ENCODE measurements at places on chromosomes 12 and 14. TPM values are rescaled to one million over a fixed set of nuclear protein-coding genes. Genes with fewer than 3 reads are reported as not detected.
A peak's percentile ranks its signal among the peaks of the same experiment; 100 is the strongest.

CAPZA3 gene
- total RNA-seq, result not detected

GLT1D1 gene
- 0.53 TPM for total RNA-seq

PRMT5 gene
- 151 TPM for total RNA-seq

TUBA1A gene
- total RNA-seq, result 75.7 TPM

ATP5MC2 gene
- total RNA-seq, result 415 TPM

DNA sequence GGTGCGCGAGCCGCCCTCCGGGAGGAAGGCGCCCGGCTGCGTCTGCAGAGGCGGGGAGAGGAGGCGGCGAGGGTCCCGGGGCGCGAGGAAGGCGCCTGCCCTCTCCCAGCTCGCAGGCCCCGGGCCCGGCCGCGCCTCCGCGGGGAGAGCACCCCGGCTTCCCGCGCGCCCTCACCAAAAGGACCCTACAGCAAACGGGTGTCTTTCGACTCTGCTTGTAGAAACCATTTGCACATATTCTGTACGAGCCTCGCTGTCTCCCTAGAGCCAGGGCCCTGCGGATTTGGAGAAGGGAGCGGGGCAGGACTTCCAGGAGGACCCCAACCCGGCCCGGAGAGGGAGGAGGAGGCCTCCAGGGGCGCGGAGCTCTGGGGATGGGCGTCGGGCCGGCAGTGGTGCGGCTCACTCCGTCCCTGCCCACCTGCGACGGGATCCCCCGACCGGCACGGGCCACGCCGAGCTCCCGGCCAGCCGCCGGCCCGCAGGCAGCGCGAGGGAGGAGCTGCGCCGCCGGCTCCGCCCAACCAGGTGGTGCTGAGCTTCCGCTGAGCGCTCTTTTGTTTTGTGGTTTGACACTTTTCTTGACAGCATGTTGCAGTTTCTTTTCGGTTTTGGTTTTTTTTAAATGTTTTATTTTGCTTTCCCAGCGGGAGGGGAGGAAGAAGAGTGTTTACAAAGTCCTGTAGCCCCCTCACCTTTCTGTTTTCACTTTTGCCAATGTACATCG lies 103.3 kb upstream of the FKBP4 start:
- H3K4me1 ChIP-seq, result peaks cover 26% of the 10 kb centered on the region
- H3K27me3 ChIP-seq, result peaks cover 7% of the 10 kb centered on the region
- no peaks in the 10 kb centered on the region for H3K36me3 ChIP-seq
- peak overlapping the region; percentile 79 for H3K4me3 ChIP-seq
- H3K27ac ChIP-seq, result peak overlapping the region; percentile 82
- peak; percentile 80 for DNase-seq

DNA sequence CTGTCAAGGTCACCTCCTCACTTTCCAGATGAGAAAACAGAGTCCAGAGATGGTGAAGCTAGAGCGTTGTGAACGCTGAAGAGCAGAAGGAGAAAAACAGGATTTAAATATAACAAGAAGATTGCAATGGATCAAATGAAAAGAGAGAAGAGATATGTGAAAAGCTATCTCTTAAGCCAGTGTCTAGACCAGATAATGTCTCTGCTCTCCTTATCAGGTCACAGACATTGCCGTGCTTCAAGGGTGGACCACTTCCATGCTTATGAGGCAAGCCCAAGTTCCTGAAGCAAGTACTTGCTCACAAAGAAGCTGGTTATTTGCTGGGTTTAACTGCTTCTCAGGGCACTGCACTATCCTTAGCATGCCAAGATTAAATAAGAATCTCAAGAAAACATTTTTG lies 31.6 kb upstream of the FRS2 start:
- H3K4me3 ChIP-seq, result no peak overlapping the region
- no peak overlapping the region for H3K27ac ChIP-seq
- no peaks in the 10 kb centered on the region for H3K36me3 ChIP-seq
- DNase-seq, result no peak
- H3K27me3 ChIP-seq, result no peaks in the 10 kb centered on the region

GRCh38 chr14:23555533-23555881 lies 564 bp upstream of the THTPA start:
- H3K4me3 ChIP-seq, result peak overlapping the region; percentile 95
- peak overlapping the region; percentile 93 for H3K27ac ChIP-seq
- DNase-seq, result no peak
- no peaks in the 10 kb centered on the region for H3K27me3 ChIP-seq
- H3K4me1 ChIP-seq, result peaks cover 36% of the 10 kb centered on the region

GRCh38 chr14:87869619-87870583 lies 123.1 kb downstream of the GALC start:
- no peaks in the 10 kb centered on the region for H3K36me3 ChIP-seq
- peaks cover 13% of the 10 kb centered on the region for H3K27me3 ChIP-seq
- no peak overlapping the region for H3K4me3 ChIP-seq
- no peak for DNase-seq

DNA sequence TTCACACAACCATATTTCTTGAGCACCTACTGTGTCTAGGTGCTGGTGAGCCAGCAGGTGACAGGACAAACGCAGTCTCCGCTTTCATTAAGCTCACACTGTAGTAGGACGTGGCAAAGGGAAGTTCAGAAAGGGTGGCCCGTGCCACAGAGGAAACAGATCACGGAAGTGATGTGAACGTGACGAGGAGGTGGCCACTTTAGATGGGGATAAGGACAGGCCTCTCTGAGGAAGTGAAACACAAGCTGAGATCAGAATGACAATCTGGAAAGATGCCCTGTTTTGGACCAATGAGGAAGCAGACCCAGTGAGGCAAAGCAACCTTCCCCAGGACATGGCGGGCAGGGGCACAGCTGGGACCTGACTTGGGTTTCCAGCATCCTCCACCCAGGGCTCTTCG lies 127.4 kb upstream of the PRMT8 start:
- no peaks in the 10 kb centered on the region for H3K4me1 ChIP-seq
- H3K4me3 ChIP-seq, result no peak overlapping the region
- H3K36me3 ChIP-seq, result no peaks in the 10 kb centered on the region

- H3K36me3 ChIP-seq, result no peaks in the 10 kb centered on the region
- peaks cover 7% of the 10 kb centered on the region for H3K4me1 ChIP-seq
- no peak overlapping the region for H3K27ac ChIP-seq
- DNase-seq, result no peak
- no peaks in the 10 kb centered on the region for H3K27me3 ChIP-seq
- no peak overlapping the region for H3K4me3 ChIP-seq
Observed at GRCh38 chr12:50314636-50315312, 31.5 kb upstream of the LIMA1 start.

- no peaks in the 10 kb centered on the region for H3K4me1 ChIP-seq
- H3K4me3 ChIP-seq, result no peak overlapping the region
- DNase-seq, result no peak
- H3K27ac ChIP-seq, result no peak overlapping the region
Observed at GRCh38 chr12:52515927-52516831, 4.0 kb downstream of the KRT5 start.

DNA sequence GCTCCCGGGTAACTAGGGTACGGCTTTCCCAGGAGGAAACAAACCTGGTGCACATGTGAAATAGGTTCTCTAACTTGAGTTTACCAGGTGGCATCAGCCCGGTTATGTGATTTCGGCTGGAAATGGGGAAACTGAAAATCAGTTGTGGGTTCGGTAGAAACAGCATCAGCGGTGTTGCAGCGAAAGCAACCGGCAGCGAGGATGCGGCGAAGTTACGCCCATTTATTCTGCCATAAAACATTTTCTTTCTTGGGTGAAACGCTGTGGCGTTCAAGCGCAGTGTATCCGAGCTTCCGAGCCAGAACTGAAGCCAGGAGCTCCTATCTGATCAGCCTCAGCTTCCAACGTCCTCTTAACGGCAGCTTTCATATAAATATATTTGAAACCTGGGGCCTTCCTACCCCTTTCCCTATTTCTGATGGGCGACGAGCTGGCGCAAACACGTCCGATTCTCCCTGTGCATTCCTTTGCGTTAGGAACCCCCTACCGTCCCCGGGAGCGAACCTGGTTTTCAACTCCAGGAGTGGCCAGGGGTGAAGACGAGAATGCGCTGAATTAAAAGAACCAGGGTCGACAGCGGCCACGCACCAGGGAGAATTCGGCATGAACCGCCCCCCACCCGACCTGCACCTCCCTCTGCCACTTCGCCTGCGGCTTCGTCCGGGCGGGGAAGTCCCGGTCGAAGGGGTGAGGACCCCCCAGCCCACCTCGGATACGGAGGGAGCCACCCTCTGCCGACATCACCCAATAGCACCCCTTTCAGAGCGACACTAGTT lies 1.6 kb downstream of the DPF3 start:
- peaks cover 42% of the 10 kb centered on the region for H3K27me3 ChIP-seq
- peak; percentile 50 for DNase-seq
- H3K36me3 ChIP-seq, result no peaks in the 10 kb centered on the region

DNA sequence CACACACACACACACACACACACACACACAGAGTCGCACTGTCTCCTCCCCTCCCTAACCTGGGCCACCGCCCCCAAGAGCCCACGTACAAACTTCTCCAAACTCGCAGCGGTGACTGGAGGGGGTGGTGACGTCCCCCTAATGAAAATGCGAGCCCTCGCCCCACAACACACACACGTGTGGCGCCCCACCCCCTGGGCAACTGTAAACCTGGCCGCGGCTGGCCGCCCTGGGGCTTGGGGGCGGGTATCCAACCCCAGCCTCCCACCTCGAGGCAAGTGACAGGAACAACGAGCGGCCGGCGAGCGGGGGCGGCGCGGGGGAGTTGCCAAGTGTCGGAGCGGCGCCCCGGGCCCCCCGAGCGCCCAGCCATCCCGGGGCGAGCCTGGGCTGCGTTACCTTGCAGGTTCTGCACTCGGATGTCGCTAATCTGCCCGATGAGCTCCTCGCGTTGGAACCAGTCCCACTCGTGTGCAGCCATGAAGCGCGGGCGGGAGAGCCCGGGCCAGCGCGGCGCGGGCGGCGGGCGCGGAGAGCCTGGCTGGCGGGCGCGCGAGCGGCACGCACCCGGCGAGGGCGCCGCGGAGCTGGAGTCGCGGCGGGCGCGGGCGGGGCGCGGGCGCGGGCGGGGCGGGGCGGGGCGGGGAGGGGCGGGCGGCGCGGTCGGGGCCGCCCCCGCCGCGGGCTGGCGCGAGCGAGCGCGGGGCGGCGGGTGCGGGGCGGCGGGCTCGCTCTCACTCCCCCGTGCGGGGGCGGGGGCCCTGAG lies at the start of gene CLMN:
CLMN (minus strand) TSS at position 597 of the 766 bp plus-strand sequence; CDS start at position 481, 116 bp downstream.
- H3K27ac ChIP-seq, result peak within 1 kb of the TSS; percentile 29
- DNase-seq, result peak; percentile 48
- H3K27me3 ChIP-seq, result peaks cover 42% of the 10 kb centered on the region
- peak within 1 kb of the TSS; percentile 64 for H3K4me3 ChIP-seq
- H3K4me1 ChIP-seq, result peaks cover 14% of the 10 kb centered on the region

GRCh38 chr14:104423701-104424405 lies 155.7 kb upstream of the C14orf180 start:
- H3K27ac ChIP-seq, result no peak overlapping the region
- H3K4me3 ChIP-seq, result no peak overlapping the region
- peaks cover 2% of the 10 kb centered on the region for H3K27me3 ChIP-seq
- no peak for DNase-seq
- H3K4me1 ChIP-seq, result peaks cover 4% of the 10 kb centered on the region

GRCh38 chr12:124025661-124026060 lies 52.6 kb downstream of the ZNF664 start:
- no peak for DNase-seq
- H3K27me3 ChIP-seq, result no peaks in the 10 kb centered on the region
- no peak overlapping the region for H3K27ac ChIP-seq
- no peaks in the 10 kb centered on the region for H3K36me3 ChIP-seq
- no peak overlapping the region for H3K4me3 ChIP-seq

DNA sequence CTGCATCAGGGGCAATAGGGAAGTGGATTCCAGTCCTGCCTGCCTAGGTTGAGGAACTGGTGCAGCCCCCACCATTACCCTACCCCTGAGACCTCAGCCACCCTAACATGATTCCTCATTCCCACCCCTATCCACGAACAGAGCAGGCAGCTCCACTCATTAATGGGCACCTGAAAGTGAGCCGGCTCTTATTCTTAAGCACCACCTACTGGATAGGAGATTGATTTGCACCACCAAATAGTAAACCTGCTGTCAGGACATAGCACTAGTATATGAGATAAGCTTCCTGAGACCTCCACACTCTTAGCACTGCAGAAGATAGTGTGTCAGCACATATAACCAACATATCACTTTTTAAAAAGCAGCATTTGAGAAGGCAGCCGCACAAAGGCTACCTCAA lies 573.2 kb downstream of the SOX5 start:
- H3K4me3 ChIP-seq, result no peak overlapping the region
- H3K27ac ChIP-seq, result no peak overlapping the region
- no peaks in the 10 kb centered on the region for H3K4me1 ChIP-seq
- no peak for DNase-seq
- no peaks in the 10 kb centered on the region for H3K36me3 ChIP-seq
- H3K27me3 ChIP-seq, result no peaks in the 10 kb centered on the region

DNA sequence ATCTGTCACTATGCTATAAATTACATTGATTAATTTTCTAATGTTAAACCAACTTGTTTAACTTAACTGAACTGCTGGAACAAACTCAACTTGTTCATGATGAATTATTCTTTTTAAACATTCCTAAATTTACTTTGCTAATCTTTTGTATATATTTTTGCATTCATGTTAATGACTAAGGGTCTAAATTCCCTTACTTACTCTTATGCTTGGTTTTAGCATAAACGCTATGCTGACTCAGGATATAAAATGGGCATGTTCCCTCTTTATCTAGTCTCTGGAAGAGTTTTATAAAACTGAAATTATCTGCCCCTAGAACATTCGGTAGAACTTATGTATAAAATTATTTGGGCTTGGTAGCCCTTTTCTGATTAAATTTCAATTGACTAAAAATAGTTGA lies 342.8 kb upstream of the DIO2 start:
- H3K27ac ChIP-seq, result no peak overlapping the region
- no peaks in the 10 kb centered on the region for H3K4me1 ChIP-seq
- H3K27me3 ChIP-seq, result no peaks in the 10 kb centered on the region

DNA sequence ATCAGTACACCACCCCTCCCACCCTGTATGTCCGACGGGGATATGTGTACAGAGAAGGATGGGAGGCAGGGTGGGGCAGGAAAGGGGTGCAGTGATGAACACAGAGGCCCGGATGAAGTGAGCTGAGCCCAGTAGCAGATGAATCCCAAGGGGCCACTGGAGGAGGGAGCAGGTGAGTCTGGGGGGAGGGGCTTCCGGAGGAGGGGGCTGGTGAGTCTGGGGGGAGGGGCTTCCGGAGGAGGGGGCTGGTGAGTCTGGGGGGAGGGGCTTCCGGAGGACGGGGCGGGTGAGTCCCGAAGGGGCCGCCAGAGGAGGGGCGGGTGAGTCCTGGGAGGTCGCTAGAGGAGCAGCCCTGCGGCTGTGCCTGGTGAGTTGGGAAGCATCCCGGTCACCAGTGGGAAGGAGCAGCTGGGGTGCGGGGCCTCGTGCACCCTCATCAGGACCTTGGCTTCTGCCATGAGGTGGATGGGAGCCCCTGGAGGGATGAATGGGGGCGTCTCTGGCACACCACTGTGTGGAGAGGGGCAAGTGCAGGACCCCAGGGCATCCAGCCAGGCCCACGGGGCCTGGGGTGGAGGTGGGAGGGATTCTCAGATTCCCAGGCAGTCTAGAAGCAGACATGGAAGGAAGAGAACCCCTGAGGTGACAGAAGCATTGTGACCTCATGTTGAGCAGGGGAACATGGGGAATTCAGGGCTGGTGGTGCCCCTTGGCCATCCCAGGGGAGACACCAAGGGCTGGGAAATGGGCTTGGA lies 14.0 kb downstream of the BEGAIN start:
- no peak for DNase-seq
- no peaks in the 10 kb centered on the region for H3K36me3 ChIP-seq
- no peak overlapping the region for H3K4me3 ChIP-seq
- H3K4me1 ChIP-seq, result peaks cover 2% of the 10 kb centered on the region
- no peak overlapping the region for H3K27ac ChIP-seq
